Airway epithelial cell (primary cell): ENCODE measurements at places on chromosomes 12 and 14. TPM values are rescaled to one million over a fixed set of nuclear protein-coding genes. Genes with fewer than 3 reads are reported as not detected.

The FAR2 gene
- total RNA-seq: 3.9 and 7.1 TPM in 2 replicates

The HOXC4 gene
- not detected in 2 replicates for total RNA-seq

The DIO2 gene
- under 0.01 TPM in 1 of 2 replicates, not detected in the other for total RNA-seq

The LRFN5 gene
- total RNA-seq: under 0.01 and 0.14 TPM in 2 replicates

The P3H3 gene
- 19.7 and 23.4 TPM in 2 replicates for total RNA-seq

The ERP27 gene
- total RNA-seq: 2.8 and 5.7 TPM in 2 replicates

The PIWIL1 gene
- 0.07 TPM in 1 of 2 replicates, not detected in the other for total RNA-seq

The KRT5 gene
- total RNA-seq: 10,625 and 11,680 TPM in 2 replicates
